ENCODE measurements at places on chromosomes 13 and 19.

DNA sequence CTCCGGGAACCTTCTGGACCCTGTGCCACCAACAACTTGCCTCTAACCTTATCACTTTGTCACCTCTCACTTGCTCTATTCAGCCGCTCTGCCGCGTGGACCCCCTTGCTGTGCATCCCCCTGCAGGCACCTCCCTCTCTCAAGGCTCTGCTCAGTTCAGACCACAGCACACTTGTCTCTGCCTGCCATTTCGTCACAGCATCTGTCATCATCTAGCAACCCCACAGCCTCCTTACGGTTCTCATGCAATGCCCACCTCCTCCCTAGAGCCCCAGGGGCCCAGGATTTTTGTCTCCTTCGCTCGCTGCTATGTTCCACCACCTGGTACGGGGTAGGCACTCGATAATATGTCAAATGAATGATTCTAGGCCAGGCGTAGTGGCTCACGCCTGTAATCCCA is 4.8 kb downstream of the HAUS8 start:
- no peak for DNase-seq

DNA sequence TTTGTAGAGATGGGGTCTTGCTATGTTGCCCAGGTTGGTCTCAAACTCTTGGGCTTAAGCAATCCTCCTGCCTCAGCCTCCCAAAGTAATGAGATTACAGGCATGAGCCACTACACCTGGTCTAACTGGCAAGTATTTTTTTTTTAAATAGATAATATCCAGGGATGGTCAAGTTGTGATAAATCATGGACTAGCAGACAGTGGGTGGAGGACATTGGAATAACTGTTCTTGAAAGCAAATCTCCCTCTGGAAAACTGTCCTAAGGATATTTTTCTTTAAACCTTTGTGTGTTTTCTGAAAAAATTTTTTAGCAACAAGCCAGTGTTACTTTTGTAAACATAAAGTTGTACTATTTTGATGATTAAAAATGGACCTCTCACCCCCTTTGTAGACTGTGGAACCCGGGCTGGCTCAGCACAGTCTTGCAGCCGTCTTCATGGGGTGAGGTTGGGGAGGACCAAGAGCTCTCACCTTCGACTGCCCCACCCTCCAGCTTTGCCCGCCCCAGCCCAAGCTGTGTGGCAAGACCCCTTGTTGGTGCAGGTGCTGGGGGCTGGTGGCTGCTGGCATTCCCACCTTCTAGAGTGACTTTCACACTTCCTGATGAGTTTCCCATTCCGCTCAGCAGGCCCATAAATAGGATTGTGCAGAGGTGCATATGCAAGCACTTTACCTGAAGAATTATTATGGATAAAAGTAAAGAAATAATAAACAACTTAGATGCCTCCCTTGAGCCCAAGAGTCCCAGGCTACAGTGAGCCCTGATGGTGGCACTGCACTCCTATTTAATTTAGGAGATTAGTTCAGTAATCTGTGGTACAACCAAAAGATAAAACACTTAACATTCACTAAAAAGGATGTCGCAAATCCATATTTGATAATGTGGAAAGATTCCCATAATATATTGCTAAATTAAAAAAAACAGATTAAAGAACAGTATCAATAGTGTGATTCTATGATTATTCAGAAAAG is 107.3 kb downstream of the GADD45B start:
- DNase-seq = no peak

DNA sequence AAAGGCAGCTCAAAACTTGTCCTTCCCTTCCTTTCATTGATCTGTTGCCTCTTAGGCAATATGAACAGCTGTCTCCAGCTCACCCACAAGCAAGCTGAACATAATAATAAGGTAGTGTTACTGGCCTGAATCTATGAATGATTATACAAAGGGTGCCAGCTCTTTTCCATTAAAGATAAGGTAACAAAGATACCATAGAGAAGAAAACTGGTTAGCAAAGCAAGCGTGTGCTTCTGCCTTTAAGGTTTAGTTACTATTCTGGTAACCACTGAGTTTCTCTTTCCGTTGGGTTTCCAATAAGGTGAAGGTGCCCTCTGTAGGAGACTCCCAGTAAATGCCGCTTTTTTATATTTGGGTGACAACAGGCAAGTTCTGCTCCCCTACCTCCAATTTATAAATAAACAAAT is 12.1 kb upstream of the DACH1 start:
- DNase-seq = no peak

DNA sequence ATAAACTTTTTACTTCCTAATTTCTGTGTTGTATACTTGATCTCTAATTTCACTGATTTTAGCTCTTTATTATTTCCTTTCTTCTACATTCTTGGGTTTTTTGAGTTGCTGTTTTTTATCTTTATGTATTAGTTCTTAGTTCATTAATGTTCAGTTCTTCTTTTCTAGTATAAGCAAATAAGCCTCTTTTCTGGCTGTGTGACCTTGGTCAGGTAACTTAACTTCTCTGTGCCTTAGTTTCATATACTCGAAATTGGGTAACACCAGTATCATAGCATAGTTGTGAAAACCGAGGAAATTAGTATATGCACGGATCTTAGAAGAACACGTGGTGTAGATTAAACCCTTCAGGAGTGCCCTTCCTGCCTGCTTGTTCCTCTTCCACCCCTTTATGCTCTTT is 130.2 kb upstream of the C1QTNF9B start:
- no peak for DNase-seq

DNA sequence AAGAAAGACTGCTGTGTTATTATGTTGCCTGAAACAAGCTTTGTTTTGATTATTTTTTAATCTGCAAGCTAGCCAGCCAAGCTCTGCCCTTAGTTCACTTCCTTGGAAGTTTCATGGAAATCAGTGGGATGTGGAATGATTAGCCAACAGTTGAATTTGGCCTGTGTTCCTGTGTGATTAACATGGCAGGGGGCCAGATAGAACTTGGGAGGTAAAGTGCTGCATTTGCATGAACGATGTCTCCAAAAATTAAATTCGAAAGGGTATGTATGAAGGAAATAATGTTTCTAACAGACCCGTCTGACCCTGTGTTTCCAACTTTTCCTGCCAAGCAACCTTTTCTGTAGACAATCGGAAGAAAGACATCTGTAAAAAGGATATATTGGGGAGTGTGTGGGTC is 32.2 kb downstream of the UFM1 start:
- DNase-seq = no peak
